Stimulated activated CD4-positive, alpha-beta T cell treated with anti-CD3 and anti-CD28 coated beads, Interleukin-2, amount 100 ng/mL, for 48 hours (primary cell): ENCODE measurements at places on chromosomes 5 and 9.

GRCh38 chr9:1869843-1870242 is 145.3 kb upstream of the SMARCA2 start:
- peak; percentile 40 for DNase-seq

DNA sequence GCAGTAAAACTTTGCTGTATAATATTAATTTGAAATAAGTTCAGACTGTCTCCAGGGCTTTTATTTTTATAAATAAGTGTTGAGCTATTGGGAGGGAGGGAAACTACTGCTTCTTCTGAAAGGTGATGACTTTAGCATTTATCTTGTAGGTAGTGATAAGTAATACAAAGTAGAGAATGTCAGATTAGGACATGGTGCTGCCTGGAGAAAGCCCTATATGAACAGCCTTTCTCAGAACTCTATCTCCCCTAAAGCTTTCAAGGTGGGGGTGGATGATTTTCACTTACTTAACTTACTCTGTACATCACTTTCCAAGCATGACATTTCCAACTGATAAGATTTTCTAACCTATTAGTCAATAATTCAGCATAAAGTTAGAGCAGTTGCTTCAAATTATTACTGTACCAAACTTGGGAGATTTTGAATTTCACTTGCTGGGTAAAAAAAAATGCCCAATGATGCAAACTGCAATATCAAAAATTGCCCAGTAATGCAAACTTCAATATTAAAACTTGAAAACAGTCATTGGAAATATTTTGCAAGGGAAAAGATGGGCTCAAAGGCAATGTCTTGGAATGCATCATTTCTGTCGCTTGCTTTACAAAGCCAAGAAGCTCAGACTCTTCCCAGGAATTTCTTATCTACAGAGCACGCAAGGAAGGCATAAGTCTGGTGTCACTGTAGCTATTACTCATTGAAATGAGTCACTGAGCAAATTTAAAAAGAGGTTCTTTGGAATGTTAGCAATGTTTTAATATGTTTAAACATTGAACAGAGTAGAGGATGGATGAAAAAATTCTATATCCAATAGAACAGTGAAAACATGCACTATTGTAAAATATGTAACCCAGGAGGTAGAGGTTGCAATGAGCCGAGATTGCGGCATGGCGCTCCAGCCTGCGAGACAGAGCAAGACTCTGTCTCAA is 569.5 kb downstream of the PSAT1 start:
- no peak for DNase-seq

- no peak for DNase-seq
Observed at GRCh38 chr5:6714226-6715041, 1.2 kb downstream of the TENT4A start.

DNA sequence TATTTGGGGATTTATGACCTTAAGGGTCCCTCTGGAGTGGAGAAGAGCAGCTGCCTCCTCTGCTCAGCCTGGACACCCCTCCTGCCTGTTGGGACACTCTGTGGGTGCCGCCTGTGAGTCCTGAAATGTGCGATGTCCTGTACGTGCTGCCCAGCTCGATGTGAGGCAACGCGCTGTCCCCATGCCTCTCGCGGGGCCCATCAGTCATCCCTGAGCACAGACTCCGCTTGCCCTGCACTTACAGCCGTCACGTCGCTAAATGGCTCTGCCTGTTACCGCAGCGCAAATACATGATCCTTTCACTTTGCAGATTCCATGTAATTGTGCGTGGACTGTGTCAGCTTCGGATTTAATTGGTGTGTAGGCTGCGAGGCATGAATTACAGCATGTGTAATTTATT is 27.1 kb downstream of the IRX4 start:
- no peak for DNase-seq

GRCh38 chr9:105087910-105088898 is 156.2 kb upstream of the SLC44A1 start:
- DNase-seq: no peak

DNA sequence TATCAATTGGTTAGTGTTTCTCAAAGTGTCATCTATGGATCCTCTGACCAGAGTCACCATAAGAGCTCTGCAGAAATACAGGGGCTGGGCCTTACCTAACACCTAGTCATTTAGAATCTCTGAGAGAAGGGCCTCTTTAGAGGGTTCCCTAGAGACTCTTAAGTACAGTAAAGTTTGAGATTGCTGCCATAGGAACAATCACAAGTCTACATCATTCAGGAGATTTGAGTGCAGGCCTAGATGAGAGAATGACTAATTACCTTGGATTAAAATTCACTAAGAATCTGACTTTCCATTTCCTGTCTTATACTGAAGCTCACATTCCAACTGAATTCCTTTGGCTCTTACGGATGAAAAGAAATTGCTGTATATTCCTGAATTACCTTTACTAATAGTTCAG is 182.1 kb upstream of the PTGER4 start:
- no peak for DNase-seq

GRCh38 chr5:159392871-159393270 is 62.6 kb upstream of the IL12B start:
- DNase-seq: no peak

DNA sequence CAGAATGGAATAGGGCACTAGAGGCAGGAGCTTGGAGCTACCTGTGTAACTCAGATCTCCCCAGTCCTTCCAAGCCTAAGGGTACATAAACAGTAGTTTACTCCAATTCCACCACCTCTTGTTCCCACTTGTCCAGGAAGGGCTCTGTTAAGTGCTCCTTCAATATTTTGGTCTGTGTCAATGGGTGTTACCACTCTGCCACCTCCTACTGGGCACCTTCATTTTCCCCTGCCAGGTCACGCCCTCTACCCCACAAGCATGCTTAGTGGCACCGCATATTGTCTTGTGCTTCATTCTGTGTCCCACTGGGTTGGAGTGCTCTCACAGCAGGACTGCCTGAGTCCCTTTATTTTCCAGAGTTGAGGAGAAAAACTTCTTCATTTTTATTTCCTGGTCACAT is 459.8 kb downstream of the ARHGEF28 start:
- DNase-seq: no peak

GRCh38 chr9:131781069-131781468 is 41.2 kb upstream of the RAPGEF1 start:
- no peak for DNase-seq

DNA sequence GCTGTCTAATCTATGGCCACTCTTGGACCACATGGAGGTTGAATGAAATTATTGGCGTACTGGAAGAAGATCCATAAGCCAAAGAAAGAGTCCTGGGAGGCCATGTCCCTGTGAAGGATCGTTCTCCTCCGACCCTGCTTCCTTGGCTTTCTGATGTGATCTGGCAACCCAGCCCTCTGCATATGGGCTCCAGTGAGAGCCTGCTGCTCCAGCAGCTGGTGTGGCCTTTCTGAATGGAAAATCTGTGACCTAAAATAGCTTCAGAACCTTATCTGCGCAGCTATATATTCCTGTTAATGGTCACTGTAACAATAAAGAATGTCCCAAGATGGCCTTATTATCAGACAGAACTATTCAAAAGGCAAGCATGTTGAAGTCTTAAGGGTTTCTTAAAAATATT is 40.2 kb upstream of the PHF2 start:
- no peak for DNase-seq

DNA sequence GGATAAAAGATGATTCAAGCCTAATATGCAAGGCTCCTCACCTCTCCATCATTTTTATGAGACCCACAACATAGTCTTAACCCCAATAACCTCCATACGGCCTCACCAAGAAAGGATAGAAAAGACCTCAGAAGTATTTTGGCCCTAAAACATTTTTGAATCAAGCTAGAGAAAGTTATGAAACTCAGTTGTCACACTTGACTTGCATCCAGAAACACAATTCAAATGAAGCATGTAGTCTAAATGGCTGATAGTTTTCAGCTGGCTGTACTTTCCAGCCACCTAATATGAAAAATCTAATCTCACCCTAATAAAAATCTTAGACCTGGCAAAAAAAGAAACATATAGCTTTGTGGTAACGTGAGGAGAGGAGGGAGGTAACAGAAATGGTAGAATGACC is 116.1 kb downstream of the ARL15 start:
- no peak for DNase-seq

DNA sequence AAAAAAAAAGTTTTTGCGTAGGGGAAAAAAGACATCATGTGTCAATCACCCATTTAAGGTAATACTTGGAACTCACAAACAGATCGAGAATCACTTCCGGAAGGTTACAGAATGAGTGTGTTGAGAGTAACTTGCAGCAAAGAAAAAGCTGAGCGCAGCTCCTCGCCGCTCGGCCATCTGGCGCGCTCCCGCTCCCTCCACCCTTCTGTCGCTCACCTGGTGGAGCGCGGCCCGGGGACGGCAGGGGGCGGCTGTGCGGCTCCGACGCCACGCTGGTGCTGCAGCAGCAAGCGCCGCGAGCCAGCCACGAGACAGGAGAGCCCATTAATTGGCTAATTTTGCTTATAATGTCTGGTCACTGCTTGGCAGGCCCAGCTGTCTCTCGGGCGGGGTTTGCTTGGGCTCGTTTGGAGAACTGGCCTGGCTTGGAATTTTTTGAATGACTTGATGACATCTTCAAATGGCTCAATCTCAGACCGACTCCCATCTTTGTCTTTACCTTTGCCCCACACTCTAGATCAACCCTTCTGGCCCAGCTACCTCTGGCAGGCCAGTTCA is 601.8 kb downstream of the CCDC171 start:
- no peak for DNase-seq

GRCh38 chr5:132840896-132841295 is 10.4 kb upstream of the SHROOM1 start:
- DNase-seq: no peak

GRCh38 chr9:125679597-125680189 is 27.3 kb downstream of the MAPKAP1 start:
- no peak for DNase-seq

GRCh38 chr9:34190996-34191892 is 12.4 kb downstream of the UBAP1 start:
- DNase-seq: no peak

DNA sequence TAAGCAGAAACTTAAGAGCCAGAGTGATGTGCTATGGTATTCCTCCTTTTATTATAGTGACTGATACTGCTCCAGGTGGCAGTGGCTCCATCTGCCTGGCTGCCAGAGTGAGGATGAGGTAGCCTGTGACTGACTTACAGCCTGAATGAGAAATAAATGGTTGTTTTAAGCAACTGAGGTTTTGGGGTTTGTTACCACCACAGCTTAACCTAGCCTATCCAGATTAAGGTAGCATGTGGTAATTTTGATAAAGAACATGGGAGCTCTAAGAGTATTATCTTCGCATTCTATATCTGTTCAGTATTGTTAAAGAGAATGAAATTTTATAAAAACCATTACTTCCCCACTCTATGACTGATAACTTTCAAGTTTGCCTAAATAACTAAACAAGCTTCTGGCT is 39.0 kb downstream of the GOLPH3 start:
- DNase-seq: no peak

- no peak for DNase-seq
Observed at GRCh38 chr9:80061940-80062339, 490.2 kb downstream of the TLE4 start.

DNA sequence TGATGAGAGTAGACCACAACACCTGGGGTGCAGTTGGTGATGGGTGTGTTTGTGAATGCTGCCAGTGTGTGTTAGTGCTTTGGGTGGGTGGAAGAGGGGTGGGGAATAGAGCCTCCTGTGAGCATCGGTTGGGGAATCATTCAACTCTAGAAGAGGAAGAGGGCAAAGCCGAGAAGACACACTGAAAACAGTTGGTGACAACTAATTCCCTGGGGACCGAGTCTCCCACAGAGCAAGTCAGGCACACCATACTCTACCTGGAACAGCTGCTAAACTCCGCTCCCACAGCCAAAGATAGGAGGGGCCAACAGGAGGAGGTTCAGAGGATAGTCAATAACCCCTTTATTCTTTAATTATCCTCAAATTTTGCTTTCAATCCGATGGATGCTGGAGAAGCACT is 1.6 kb upstream of the ARHGEF39 start:
- DNase-seq: no peak

DNA sequence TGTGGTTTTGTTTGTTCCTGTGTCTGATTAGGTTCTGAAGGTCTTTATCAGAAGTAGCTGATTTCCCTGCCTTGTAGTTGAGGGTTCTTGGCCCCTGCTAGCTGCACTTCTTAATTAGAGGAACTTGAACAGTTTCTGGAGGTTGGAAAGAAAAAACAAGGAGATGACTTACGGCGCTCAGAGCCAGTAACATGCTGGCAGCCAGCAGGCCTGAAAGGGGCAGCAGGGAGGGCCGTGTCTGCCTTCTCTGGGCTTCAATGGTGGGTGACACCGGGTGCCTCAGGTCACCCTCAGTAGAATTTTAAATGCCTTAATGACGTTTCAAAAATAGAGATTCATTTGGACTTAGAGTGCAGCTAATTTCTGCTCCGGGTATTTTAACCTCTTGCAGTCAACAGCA is 15.8 kb downstream of the UBE2QL1 start:
- no peak for DNase-seq

GRCh38 chr5:107636555-107636954 is 34.2 kb downstream of the EFNA5 start:
- DNase-seq: no peak

DNA sequence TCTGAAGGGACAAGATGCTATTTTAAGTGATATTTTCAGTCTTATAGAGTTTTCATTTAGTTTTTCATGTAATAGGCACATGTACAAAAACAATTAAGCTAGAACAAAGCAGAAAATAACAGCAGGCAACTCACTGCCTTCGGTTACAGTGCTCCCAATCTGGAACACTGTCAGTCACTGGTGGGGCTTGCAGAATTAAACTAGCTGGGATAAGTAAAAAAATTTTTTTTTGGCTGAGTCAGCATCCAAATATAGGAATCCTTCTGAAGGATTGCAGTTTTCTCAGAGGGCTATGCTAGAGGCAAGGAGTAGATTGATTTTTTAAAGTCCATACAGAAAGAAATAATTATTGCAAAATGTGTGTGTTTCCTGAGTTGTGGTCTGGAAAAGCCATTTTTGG is 250.2 kb upstream of the RFX3 start:
- no peak for DNase-seq

DNA sequence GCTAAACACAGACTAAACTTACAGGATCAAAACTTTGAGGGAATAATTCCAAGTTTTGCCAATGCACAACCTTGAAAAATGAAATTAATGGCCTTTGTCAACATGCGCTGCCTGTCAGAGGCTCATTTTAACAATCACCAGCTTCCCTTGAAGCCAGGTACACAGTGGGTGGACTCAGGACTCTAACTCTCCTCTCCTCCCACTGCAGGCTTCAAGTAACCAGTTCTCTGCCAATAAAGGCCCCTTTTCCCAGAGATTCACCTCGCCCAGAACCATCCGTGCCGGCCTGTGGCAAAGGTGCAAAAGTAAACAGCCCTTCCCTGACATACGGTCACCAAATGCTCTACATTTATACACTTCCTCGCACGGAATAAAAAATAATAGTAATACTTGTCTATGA is 18.4 kb upstream of the FBP2 start:
- no peak for DNase-seq
